ENCODE measurements at places on chromosomes 12 and 14. TPM values are rescaled to one million over a fixed set of nuclear protein-coding genes. Genes with fewer than 3 reads are reported as not detected.

WDR89 gene
- 9.6 TPM for total RNA-seq

GRCh38 chr14:89661392-89661791 is 244.4 kb upstream of the FOXN3 start:
- peaks cover 18% of the 10 kb centered on the region for H3K4me1 ChIP-seq
- no peak overlapping the region for H3K27ac ChIP-seq
- H3K4me3 ChIP-seq = no peak overlapping the region
- DNase-seq = no peak

AVPR1A gene
- total RNA-seq = 6.7 TPM

DNA sequence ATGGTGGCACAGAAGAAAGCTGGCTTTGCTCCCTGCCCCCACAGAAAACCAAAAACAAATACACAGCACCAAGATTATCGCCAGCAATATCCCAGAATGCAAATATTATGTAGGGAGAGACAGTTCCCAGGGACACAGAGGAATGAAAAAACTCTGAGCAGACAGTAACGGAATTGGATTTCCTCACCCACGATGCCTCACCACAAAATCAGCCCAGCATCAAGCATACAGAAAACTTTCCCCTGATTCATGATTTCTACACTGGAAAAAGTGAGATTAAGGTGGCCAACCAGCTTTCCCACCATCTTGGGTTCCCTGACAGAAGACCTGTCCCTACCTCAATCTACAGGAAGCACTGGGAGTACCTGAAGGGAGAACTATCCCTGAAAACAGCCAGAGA is 36.6 kb downstream of the PARP11 start:
- no peak overlapping the region for H3K27ac ChIP-seq
- no peak for DNase-seq
- H3K4me1 ChIP-seq = no peaks in the 10 kb centered on the region
- H3K4me3 ChIP-seq = no peak overlapping the region

KRT83 gene
- total RNA-seq = not detected

OTOGL gene
- total RNA-seq = 0.83 TPM

DNA sequence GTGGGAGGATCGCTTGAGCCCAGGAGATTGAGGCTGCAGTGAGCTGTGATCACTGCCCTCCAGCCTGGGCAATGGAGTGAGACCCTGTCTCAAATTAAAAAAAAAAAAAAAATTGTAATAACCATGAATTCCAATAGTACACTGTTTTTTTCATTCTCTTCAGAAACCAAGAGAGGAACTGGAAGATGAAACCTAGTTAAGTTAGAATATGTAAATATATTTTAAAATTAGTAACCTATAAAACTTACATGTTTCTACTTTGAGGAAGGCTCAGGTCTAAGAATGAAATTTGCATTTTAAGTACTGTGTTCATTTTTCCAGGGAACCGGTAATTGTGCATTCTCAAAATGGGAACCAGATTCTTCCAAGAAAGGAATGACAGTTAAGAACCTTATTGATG is 18.8 kb downstream of the KNTC1 start:
- peaks cover 28% of the 10 kb centered on the region for H3K36me3 ChIP-seq
- H3K27me3 ChIP-seq = no peaks in the 10 kb centered on the region
- H3K27ac ChIP-seq = no peak overlapping the region
- DNase-seq = no peak
- no peak overlapping the region for H3K4me3 ChIP-seq

DNA sequence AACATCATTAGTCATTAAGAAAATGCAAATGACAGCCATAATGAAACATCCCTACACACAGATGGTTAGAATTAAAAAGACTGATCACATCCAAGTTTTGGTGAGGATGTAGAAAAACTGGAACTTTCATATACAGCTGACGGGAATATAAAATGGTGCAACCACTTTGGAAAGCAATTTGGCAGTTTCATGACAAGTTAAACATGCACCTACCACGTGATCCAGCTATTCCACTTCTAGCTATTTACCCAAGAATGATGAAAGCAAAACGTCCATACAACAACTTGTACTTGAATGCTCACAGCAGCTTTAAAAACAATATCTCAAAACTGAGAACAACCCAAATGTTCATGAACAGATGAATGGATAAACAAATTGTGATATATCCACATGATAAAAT is 77.9 kb upstream of the AVPR1A start:
- H3K27ac ChIP-seq = no peak overlapping the region
- H3K27me3 ChIP-seq = no peaks in the 10 kb centered on the region
- no peak for DNase-seq
- H3K36me3 ChIP-seq = no peaks in the 10 kb centered on the region
- no peak overlapping the region for H3K4me3 ChIP-seq

- no peak overlapping the region for H3K4me3 ChIP-seq
- no peaks in the 10 kb centered on the region for H3K36me3 ChIP-seq
- H3K4me1 ChIP-seq = no peaks in the 10 kb centered on the region
- H3K27me3 ChIP-seq = no peaks in the 10 kb centered on the region
- H3K27ac ChIP-seq = no peak overlapping the region
- no peak for DNase-seq
Observed at GRCh38 chr12:5008661-5009060, 35.0 kb upstream of the KCNA5 start.

GRCh38 chr14:86003998-86004397 is 474.1 kb downstream of the FLRT2 start:
- no peaks in the 10 kb centered on the region for H3K36me3 ChIP-seq
- DNase-seq = no peak
- no peaks in the 10 kb centered on the region for H3K27me3 ChIP-seq
- no peak overlapping the region for H3K4me3 ChIP-seq

DNA sequence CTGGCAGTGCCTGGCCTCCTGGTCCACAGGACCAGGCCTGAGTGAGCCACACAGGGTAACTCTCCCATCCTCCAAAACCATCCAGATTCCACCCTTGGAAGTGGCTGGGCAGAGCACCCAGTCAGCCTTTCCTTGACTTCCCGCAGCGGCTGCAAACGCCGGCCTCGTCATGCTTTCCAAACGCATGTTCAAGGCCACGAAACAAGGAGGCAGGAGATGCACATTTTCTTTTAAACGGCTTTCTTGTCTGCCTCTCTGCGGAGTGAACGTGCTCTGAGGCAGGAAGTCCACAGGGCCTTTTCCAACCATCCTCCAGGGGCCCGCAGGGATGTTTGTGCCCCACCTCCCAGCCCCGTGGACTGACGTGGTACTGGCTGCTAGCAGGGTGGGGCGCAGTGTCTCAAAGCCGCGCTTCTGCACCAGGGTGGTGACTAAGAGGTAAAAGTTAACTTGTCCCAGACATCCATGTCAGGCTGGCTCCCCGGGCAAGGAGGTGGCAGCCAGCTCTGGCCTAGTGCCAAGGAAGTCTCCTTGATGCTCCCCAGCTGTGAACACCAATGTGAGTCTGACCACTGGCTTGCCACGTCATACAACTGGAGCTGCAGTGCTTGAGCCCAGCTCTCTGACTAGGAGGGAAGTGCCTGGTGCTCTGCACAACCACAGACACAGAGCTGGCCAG is 45.0 kb downstream of the KCNA5 start:
- DNase-seq = no peak
- no peak overlapping the region for H3K27ac ChIP-seq
- no peaks in the 10 kb centered on the region for H3K36me3 ChIP-seq
- H3K4me3 ChIP-seq = no peak overlapping the region
- H3K4me1 ChIP-seq = no peaks in the 10 kb centered on the region
- H3K27me3 ChIP-seq = peaks cover 12% of the 10 kb centered on the region

DNA sequence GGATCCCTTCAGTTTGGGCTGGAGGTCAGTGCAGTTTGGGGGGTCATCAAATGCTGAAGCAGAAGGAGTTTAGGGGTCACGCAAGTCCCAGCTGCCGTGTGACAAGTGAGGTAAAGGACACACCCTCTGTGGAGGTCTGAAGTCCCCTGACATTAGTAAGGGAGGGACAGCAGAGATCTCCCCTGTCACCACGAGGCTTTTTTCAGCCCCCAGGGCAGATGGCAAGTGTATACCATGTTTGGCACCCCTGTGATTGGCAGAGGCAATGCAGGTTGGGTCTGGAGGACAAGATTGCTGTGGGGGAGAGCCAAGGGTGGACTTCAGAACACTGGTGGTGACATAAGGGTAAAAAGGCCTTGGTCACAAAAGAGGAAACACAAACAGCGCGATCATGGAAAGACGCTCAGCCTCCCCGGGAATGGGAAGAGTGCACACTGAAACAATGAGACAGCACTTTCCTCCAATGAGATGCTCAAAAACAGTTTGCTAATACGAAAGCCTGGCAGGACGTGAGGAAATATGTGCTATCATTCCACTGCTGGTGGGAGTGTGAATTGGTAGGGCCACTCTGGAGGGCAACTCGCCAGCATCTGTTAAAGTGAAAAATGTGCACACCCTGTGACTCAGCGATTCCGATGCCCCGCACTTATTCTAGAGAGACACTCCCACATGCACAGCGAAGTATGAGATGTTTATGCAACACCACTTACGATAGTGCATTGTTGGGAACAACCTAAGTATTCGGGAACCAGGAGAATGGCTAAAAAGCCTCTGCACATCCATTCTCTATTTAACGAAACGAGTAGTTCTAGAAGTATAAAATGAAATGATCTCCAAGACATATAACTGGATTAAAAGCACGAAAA is 14.4 kb upstream of the CD27 start:
- no peaks in the 10 kb centered on the region for H3K36me3 ChIP-seq
- peaks cover 13% of the 10 kb centered on the region for H3K4me1 ChIP-seq
- H3K27me3 ChIP-seq = no peaks in the 10 kb centered on the region

- no peak overlapping the region for H3K4me3 ChIP-seq
- no peaks in the 10 kb centered on the region for H3K27me3 ChIP-seq
- H3K27ac ChIP-seq = no peak overlapping the region
- DNase-seq = no peak
- no peaks in the 10 kb centered on the region for H3K4me1 ChIP-seq
- H3K36me3 ChIP-seq = no peaks in the 10 kb centered on the region
Observed at GRCh38 chr12:43848226-43848507, 12.3 kb downstream of the TMEM117 start.

DNA sequence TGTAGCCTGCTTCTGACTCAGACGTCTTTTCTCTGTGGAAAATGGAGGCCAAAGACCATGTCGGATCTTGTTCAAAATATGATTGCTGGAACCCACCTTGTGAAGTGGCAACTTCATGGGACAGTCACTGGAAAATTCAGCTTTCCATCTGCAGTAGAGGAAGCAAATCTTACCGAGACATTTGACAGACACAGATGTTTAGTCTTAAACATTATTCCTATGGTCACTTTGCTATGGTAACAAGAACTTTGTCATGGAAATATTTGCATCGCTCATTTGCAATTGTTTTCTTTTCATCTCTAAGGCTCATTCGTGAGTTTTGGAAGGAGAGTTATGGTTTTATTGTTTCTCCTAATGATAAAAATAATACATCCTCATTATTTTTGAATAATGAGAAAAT is 98.3 kb upstream of the HIF1A start:
- no peaks in the 10 kb centered on the region for H3K27me3 ChIP-seq
- no peak overlapping the region for H3K4me3 ChIP-seq
- H3K27ac ChIP-seq = peak overlapping the region; percentile 24
- peak; percentile 7 for DNase-seq
- H3K36me3 ChIP-seq = no peaks in the 10 kb centered on the region

WNT1 gene
- not detected for total RNA-seq

DNA sequence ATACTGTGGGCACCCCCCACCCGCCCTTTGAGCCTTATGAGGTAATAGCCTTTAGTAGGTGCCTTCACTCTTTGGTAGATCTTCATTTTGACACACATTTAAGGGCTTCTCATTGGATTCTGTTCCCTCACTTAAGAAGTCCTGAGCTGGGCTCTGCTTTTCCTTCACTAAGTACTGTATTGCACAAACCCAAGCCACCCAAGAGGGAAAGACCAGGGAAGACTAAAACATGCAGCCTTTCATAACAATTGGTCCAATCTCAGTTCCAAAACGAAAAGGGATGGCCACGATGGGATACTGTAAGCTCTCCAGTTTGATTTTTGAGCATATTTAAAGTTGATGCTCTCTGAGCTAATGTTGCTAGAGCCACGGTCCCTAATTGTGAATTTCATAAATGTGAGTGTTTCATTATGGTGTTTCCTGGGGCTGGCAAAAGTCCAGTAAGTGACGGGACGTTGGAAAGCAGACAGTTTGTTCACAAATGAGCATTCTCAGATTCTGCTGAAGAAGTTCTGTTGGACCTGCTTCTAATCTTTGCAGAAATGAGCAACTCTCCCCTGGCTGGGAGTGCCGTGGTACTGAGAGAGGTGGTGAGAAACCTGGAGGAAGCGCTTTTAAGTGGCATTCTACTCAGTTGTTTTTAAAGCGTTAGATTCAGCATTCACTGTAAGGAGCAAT is 9.4 kb downstream of the SSPN start:
- peaks cover 8% of the 10 kb centered on the region for H3K4me1 ChIP-seq
- DNase-seq = no peak
- H3K4me3 ChIP-seq = peak overlapping the region; percentile 14
- no peak overlapping the region for H3K27ac ChIP-seq

- H3K27ac ChIP-seq = no peak overlapping the region
- H3K27me3 ChIP-seq = peaks cover 3% of the 10 kb centered on the region
- H3K4me1 ChIP-seq = no peaks in the 10 kb centered on the region
- no peak for DNase-seq
- no peaks in the 10 kb centered on the region for H3K36me3 ChIP-seq
- no peak overlapping the region for H3K4me3 ChIP-seq
Observed at GRCh38 chr14:72049462-72049861, 117.2 kb downstream of the RGS6 start.

GRCh38 chr12:30816742-30817465 is 62.2 kb upstream of the CAPRIN2 start:
- H3K4me1 ChIP-seq = peaks cover 3% of the 10 kb centered on the region
- DNase-seq = no peak
- H3K27ac ChIP-seq = no peak overlapping the region
- no peaks in the 10 kb centered on the region for H3K36me3 ChIP-seq
- H3K4me3 ChIP-seq = no peak overlapping the region
- peaks cover 32% of the 10 kb centered on the region for H3K27me3 ChIP-seq

- no peak overlapping the region for H3K27ac ChIP-seq
- no peak for DNase-seq
- no peak overlapping the region for H3K4me3 ChIP-seq
- no peaks in the 10 kb centered on the region for H3K27me3 ChIP-seq
Observed at GRCh38 chr12:16136219-16136988, 141.1 kb downstream of the SLC15A5 start.

ACOT2 gene
- total RNA-seq = 148 TPM

GRCh38 chr14:68384335-68384734 is 408.5 kb downstream of the ZFP36L1 start:
- no peak overlapping the region for H3K4me3 ChIP-seq
- peaks cover 57% of the 10 kb centered on the region for H3K4me1 ChIP-seq
- H3K27me3 ChIP-seq = no peaks in the 10 kb centered on the region
- peak overlapping the region; percentile 77 for H3K27ac ChIP-seq
- no peak for DNase-seq

DNA sequence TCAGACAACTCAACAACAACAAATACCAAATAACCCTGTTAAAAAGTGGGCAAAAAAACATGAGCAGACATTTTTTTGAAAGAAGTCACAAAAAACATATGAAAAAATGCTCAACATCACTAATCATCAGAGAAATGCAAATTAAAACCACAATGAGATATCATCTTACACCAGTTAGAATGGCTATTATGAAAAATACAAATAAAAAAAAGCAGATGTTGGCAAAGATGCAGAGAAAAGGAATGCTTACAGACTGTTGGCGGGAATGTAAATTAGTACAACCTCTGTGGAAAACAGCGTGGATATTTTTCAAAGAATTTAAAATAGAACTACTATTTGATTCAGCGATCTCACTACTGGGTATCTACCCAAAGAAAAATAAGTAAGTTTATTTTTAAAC is 114.0 kb downstream of the SLC38A4 start:
- H3K4me1 ChIP-seq = no peaks in the 10 kb centered on the region
- H3K27me3 ChIP-seq = no peaks in the 10 kb centered on the region
- DNase-seq = no peak
- H3K4me3 ChIP-seq = no peak overlapping the region

PTPRB gene
- 26.3 TPM for total RNA-seq

LRTM2 gene
- not detected for total RNA-seq
